Activated T-cell treated with anti-CD3 and anti-CD28 coated beads for 24 hours (primary cell): ENCODE measurements at places on chromosomes 2 and 18.

DNA sequence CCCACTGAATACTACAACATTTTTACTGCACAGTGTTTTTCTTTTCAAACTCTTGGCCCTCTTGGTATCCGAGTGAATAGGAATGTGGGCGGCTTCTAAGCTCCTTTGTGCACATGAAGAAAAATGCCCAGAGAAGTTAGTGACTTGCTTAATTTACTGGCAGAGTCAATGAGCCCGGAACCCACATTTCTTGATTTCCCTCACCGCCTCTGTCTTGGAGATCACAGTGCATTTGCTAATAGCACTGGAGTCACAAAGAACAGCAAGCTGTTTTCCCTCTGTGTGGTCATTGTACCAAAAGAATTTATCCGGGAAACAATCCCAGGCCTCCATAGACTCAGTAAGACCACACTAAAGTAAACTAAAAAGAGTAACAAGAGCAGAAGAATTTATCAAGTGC is 18.9 kb downstream of the STON1 start:
- no peak for DNase-seq

DNA sequence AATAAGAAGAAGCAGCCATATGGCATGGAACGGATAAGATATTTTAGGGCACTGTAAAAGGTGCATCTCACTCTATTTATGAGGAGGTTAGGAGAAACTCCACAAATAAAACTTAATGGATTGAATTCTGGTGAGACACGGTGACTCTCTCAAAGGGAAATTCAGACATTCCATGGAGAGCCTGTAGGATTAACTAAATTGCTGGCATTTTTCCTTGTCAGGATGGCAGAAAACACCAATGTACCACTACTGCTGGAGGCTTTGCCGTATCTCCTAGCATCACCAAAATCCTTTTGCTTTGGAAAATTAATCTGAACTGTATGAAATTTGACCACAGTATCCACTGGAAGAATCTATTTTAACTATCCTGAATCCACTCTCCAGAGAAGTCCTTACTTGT is 79.3 kb downstream of the RBM43 start:
- no peak for DNase-seq

DNA sequence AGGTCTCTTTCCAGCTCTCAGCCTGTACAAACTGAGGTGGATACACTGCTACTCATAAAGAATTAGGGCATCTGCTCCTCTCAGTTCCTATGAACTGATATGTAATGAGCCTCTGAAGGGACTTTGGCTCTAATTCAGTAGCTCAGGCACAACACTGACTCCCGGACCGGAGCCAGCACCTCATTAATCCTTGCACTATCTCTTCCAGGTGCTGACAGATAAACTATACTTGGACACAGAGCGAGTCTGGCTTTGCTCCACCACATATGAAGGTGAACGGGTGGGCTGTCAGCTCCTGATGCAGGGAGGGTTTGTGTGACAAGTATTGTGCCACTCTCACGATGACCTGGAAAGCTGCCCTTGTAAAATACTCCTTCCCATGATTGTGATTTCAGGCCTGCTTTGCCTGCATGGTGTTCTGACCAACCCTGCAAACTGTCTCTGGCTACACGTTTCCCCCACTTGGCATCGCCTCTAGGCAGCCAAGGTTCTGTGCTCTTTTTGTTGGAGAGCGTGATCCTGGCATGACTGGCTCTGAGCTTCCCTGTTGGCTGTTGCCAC is 111.6 kb upstream of the LMAN1 start:
- DNase-seq: no peak

DNA sequence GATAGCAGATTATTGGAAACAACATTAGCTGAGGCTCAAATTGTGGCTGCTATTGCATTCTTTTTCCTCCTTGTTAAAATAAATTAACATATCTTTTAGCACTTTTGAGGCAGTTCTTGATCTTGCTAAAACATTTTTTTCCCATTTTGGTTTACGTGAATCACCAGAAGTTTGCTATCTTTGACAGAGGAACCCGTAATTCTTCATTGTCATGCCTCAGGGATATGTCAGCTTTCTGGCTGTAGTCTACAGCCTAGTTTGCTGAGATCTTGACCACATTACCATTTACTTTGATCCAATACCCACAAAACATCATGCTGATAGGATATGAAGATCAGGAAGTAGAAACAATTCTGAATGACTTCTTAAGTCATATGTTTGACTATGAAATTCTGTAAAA is 25.1 kb upstream of the FANCL start:
- no peak for DNase-seq
